ENCODE measurements at places on chromosomes 1 and 21.

DNA sequence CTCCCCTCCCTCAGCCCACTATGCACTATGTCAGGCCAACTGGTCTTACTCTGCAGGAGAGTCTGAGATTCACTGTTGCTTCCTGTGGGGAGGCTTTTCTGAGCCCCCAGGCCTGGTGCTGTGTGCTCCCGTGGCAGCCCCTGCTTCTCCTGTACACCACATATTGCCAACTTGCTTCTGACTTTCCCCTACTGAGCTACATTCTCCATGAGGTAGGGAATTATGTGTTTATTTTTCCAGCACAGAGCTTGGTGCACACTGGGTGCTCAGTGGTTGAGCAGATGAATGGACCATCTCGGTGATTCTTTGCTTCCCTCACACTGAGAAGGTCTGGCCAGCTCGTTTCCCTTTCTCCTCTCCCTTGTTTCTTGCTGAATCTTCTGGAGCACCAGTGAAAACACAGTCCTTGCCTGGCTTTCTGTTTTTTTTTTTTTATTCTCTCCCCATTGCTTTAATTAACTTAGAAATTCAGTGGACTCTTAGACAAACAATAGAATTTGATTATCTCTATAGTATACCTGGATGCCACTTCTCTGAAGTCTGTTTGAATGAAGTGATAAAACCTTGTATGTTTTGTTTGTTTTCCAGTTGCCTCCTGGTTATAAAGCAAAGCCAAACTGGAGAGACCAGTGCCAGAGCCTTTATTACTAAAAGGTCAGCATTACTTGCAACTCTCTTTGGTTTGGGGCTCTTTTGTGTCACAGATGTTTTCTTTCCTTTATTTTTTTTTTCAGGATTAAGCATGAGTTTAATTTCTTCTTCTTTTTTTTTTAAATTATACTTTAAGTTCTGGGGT, 50.3 kb upstream of the CNIH3 start:
- DNase-seq, result no peak

- DNase-seq, result no peak
These were observed 22.9 kb downstream of the PRXL2B start for GRCh38 chr1:2609319-2610035.

- no peak for DNase-seq
These were observed 50.3 kb downstream of the S100B start for GRCh38 chr21:46554431-46555224.

GRCh38 chr1:230215031-230215430, 148.0 kb downstream of the GALNT2 start:
- no peak for DNase-seq

- DNase-seq, result peak; percentile 34
These were observed 8.1 kb downstream of the AKNAD1 start for GRCh38 chr1:108848806-108849205.

Data from Kasumi-1 (cell line).